ENCODE measurements at places on chromosomes 12 and 14.

DNA sequence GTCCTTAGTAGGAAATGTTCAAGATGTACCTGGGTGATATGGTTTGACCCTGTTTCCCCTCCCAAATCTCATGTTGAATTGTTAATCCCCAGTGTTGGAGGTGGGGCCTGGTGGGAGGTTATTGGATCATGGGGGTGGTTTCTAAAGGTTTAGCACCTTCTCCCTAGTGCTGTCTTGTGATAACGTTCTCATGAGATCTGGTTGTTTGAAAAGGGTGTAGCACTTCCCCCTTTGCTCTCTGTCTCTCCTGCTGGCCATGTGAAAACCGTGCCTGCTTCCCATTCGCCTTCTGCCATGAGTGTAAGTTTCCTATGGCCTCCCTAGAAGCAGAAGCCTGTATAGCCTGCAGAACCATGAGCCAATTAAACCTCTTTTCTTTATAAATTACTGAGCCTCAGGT, 353.0 kb upstream of the SFSWAP start:
- DNase-seq = no peak

DNA sequence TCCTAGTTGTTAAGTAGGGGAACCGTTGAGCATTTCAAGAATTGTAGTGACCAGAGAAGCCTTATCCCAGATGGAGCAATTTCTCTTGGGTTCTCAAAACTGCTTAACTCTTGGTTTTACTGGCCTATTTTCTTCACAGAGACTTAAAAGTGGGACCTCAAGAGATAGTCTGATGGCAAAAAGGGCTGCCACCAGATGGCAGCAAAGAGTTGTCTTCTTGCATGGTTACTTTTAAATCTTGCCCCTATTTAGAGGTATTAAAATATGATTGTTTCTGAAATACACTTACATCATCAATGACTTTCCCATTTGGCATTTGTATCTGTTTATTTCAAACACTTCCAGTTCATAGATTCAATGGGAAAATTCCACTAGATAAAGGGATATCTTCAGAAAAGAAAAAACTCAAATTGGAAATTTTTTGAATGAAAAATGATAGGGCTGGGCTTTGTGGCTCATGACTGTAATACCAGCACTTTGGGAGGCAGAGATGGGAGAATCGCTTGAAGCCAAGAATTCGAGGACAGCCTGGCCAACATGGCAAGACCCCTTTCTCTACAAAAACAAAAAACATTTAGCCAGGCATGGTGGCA, 69.9 kb upstream of the CNTN1 start:
- peak; percentile 68 for DNase-seq

- DNase-seq = no peak
Measured at GRCh38 chr12:96878704-96879103, 28.4 kb upstream of the NEDD1 start.

DNA sequence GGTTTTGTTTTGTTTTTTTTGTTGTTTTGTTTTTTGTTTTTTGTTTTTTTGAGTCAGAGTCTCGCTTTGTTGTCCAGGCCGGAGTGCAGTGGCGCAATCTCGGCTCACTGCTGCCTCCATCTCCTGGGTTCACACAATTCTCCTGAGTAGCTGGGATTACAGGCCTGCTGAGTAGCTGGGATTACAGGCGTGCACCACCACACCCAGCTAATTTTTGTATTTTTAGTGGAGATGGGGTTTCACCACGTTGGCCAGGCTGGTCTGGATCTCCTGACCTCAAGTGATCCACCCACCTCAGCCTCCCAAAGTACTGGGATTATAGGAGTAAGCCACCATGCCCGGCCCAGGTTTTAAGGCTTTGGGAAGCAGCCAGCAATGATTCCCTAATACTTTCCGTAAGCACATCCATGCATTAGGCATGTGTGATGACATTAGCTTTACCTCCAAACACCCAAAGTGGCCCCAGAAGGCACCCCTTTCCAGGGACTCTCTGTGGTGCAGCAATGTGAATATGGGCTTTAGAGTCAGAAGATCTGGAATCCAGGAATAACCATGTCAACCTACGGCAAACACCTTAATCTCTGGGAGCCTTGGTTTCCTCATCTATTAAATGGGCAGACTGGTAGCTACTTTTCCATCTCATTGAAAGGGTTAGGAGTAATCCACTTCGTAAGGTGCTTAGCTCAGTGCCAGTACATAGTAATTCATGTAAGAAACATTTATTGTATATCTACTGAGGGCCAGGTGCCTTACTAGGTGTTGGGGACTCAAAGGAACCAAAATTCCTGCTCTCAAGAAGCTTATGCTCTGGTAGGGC, 152.9 kb downstream of the ZFP36L1 start:
- DNase-seq = no peak

- no peak for DNase-seq
Measured at GRCh38 chr14:67523764-67524633, 9.1 kb upstream of the PLEKHH1 start.

DNA sequence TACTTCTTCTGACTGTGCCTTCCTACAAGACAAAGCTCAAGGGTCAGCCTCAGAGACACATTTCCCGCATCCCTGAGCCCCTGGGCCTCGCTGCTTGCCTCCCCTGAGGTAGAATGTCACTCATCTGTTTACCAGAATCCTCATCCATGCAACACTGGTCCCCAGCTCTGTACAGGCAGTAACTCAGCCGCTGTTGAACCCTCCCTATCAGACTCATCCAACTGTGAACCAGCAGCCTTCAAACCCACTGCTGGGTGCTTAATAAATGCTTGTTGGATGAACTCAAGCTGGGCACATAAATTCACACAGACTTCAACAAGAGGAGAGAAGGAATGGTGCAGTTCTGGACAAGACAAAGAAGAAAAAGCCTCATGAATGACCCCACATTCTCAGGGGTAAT, 6.1 kb downstream of the NT5DC3 start:
- no peak for DNase-seq

GRCh38 chr12:90519285-90519684, 435.7 kb downstream of the CCER1 start:
- no peak for DNase-seq

DNA sequence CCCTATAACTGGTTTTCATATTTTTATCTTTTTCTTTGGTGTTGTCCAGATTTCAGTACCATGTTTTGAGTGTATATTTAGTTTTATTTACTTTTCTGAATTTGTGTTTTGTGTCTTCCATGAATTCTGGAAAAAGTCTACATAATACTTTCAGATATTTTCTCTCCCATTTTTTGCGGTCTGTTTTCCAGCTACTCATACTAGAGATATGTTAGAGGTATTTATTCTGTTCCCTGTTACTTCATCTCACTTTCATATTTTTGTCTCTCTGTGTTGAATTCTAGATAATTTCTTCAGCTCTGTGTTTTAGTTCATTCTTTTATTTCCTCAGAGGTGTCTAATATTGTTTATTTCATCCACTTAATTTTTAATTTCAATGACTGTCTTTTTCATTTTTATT, 74.2 kb downstream of the IFT81 start:
- no peak for DNase-seq

GRCh38 chr12:57474862-57475261, 4.8 kb downstream of the ARHGAP9 start:
- DNase-seq = no peak

DNA sequence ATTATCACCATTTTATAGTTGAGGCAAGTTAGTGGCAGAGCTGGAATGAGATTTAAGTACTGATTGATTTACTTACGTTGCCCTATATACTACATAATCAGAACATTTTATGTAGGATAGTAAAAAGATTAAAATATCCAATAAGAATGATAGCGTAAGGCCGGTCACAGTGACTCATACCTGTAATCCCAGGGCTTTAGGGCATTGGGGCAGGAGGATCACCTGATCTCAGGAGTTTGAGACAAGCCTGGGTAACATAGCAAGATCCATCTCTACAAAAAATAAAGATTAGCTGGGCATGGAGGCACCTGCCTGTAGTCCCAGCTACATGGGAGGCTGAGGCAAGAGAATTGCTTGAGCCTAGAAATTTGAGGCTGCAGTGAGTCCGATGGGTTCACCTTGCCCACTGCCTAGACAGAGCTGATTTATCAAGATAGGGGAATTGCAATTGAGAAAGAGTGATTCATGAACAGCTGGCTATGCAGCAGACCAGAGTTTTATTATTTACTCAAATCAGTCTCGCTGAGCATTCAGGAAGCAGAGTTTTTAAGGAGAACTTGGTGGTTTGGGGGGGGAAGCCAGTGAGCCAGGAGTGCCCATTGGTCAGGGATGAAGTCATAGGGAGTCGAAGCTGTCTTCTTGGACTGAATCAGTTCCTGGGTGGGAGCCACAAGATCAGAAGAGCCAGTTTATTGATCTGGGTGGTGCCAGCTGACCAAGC, 24.7 kb upstream of the SGPP1 start:
- DNase-seq = no peak

DNA sequence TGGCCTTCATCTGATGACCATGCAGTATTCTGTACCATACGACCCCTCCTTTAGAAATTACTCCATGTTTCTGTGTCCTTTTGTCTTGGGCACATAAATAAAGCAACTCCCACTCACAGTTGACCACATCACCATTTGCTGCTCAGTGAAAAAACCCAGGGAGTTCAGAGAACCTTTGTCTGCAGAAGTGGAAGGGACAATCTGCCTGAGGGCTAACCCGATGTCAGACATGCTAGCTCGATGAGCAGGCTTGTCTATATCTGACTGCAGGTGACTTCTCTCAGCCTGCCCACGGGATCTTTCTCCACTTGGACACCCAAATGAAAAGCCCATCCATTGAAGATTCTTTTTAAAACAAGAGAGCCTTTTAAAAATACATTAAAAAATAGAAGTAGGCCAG, 45.7 kb upstream of the GRIP1 start:
- DNase-seq = no peak

GRCh38 chr12:89154743-89155499, 197.4 kb downstream of the DUSP6 start:
- DNase-seq = no peak

DNA sequence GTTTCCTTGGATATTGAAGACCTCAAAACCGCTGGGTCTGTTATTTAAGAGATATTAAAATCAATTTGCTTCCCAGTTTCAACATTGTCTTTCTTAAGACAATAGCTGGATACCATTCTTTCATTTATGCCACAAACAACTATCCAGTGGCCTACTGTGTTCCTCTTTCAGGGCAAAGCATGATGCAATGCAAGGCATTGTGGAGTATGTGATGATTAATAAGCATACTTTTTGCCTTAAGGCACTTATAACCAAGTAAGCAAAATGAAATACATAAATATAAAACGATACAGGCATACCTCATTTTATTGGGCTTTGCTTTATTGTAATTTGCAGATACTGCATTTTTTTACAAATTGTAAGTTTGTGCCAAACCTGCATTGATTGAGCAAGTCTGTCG, 45.5 kb downstream of the SCN8A start:
- no peak for DNase-seq

GRCh38 chr14:58605465-58605864, 32.3 kb upstream of the DACT1 start:
- DNase-seq = no peak

GRCh38 chr14:26887847-26888246, 290.0 kb upstream of the NOVA1 start:
- no peak for DNase-seq

DNA sequence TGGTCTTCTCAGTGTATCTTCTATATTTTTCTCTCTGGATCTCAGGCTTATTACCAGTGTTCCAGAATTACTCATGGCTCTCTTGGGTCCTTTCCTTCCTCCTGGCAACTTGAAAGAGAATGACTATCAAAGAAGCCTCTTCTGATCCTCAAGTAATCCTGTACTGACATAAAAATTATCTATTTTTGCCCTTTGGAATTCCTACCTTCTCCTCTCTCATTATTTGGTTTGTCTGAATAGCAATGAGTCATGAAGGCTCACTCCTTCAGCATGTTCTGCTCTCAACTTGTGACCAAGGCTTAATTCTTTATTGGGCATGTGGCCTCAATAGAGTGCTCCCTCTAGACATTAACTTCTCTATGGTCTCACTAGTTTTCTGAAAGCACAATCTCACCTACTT, 553.6 kb upstream of the ATP2B1 start:
- DNase-seq = no peak

- no peak for DNase-seq
Measured at GRCh38 chr12:79983492-79983891, 48.6 kb upstream of the PPP1R12A start.

DNA sequence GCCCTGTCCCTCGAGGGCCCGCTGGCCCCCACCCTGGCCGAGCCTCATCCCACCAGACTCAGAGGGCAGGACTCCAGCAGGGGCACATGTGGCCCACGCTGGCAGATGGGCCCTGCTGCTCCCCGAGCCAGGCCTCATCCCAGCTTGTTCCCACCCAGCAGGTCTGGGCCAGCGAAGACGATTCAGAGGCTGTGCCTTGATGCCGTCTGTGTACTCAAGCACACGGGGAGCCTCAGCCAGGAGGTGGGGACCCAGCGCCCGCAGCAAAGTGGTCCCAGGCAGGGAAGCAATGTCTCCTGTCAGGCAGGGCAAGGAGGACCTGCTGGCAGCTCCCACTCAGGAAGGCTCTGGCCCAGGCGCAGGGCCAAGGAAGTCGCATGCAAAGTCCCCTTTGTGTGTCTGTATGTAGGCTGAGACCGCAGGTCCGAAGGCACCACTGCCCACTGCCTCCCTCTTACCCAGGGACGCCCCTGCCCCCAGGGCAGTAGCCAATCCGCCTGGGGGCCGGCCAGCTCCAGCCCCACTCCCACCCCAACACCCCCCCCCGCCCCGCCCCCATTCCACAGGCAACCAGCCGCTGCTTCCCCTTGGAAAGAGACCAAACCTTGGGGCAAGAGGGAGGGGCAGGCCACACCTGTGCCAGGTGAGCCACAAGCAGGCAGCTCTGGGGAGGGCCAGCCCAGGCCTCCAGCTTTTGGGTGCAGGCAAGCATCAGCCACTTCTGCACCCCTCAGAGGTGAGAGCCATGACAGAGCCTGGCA, 9.4 kb downstream of the DEGS2 start:
- no peak for DNase-seq

DNA sequence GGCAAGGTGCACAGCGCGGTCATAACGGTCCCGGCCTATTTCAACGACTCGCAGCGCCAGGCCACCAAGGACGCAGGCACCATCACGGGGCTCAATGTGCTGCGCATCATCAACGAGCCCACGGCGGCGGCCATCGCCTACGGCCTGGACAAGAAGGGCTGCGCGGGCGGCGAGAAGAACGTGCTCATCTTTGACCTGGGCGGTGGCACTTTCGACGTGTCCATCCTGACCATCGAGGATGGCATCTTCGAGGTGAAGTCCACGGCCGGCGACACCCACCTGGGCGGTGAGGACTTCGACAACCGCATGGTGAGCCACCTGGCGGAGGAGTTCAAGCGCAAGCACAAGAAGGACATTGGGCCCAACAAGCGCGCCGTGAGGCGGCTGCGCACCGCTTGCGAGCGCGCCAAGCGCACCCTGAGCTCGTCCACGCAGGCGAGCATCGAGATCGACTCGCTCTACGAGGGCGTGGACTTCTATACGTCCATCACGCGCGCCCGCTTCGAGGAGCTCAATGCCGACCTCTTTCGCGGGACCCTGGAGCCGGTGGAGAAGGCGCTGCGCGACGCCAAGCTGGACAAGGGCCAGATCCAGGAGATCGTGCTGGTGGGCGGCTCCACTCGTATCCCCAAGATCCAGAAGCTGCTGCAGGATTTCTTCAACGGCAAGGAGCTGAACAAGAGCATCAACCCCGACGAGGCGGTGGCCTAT, 875 bp downstream of the HSPA2 start:
- DNase-seq = peak; percentile 11

GRCh38 chr12:109714141-109714912, 702 bp downstream of the FAM222A start:
- DNase-seq = peak; percentile 54

Data from activated CD8-positive, alpha-beta T cell treated with anti-CD3 and anti-CD28 coated beads for 36 hours (primary cell).